ENCODE measurements at places on chromosomes 3 and 15.

- no peak for DNase-seq
Observed at GRCh38 chr3:171643033-171643432, 167.2 kb downstream of the PLD1 start.

DNA sequence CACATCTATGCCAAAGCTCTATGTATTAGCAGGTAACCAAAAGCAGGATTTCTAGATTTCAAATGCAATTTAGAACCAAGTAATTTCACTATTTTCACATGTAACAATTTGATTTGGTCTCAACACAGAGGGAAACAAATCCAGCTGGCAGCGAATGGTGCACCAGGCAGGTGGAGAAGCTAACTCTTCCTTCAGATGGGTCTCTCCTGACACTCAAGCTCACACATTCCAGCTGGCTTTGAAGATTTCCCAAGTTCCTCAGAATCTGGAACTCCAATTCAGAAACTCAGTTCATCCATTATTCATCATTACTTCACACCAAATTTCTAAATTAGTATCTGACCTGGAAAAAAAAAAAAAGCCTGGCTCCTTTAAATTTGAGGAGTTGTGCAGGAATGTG, 318.1 kb upstream of the NECTIN3 start:
- no peak for DNase-seq

DNA sequence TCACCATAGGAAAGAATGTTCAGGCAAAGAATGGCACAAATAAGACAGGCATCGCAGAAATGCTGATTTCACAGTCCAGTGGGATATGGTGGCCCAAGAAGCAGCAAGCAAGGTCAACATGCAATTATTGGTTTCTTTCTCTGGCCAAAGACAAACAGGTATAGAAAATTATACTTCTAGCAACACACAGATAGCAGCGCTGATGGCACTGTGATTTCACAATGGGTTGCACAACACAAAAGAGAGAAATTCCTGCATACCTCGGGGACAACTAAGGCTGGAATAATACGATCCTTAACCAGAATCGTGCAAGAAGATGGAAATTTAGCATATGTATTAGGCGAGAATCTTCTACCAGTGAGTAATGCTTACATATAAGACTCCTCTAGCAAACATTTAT, 76.3 kb upstream of the NR2F2 start:
- DNase-seq, result no peak

DNA sequence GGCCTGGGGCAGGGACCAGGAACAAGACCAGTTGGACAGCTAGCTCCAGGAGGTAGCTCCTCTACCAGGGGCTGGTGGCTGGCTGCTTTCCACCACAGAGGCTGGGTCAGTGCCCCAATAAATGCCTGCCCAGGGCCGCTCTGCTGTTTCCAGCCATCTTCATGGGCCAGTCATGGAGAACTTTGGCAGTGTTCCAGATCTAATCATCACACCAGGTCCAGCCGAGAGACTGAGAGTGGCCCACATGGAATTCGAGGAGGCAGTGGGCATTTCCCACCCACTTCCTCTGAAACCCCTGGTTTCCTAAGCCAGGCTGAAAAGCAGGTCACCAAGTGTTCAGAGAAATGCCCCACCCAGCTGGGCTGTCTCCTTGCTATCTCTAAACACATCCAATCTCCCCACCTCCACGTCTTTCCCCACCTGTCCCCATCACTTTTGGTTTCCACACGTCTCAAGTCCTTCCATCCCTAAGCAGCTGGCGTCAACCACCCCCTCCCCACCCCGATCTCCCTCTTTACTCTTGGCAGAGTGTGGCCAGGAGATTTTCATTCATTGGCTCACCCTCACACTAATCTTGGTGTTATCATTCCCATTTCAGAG, 190.0 kb upstream of the LINGO1 start:
- DNase-seq, result no peak

GRCh38 chr3:136562026-136562425, 190.2 kb downstream of the STAG1 start:
- no peak for DNase-seq
